ENCODE measurements at places on chromosomes 7 and 10.

- no peak for DNase-seq
These were observed 64.2 kb upstream of the DKK1 start for GRCh38 chr10:52249850-52250395.

- no peak for DNase-seq
These were observed 123.7 kb downstream of the CUL2 start for GRCh38 chr10:34966451-34966850.

DNA sequence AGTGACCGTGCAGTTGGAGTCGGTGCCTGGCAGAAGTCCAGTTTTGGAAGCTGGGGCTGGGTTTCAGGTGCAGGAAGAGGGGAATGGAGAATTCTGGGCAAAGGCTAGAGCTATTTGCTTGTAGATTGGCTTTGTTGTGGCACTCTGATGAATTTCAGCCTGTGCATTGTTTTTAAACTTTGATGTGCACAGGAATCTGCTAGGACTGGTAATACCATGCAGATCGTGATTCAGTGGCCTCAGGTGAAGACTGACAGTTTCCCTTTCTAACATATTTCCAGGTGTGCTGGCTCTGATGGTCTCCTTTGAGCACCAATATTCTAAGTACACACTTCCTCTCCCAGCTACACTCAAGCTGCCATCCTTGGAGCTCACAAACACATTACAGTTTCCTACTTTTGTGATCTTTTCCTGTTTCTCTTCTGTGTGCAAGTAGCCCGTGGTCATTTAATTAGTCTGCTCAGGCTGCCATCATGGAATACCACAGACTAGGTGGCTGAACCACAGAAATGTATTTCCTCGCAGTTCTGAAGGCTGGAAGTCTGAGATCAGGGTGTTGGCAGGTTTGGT is 55.6 kb downstream of the NOC3L start:
- DNase-seq = no peak

GRCh38 chr10:79295563-79295962 is 51.7 kb upstream of the PPIF start:
- DNase-seq = no peak

- no peak for DNase-seq
These were observed 337.6 kb upstream of the SEMA3A start for GRCh38 chr7:84532196-84532595.

DNA sequence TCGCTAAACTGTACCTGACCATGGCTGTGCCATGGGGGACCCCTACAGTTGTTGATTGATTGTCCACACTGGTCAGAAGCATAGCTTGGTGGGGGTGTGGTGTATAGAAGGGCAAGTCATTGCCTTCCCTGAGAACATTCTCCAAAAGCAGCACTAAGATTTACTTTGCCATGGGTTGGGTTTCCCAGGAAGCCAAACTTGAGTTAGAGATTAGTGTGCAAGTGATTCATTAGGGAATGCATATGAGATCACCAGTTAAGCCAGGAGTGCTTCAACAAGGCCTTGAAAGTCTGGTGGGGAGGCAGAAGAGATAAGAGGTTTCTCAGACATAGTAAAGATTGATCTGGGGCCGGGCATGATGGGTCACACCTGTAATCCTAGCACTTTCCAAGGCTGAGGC is 21.4 kb upstream of the TPST1 start:
- DNase-seq = no peak

DNA sequence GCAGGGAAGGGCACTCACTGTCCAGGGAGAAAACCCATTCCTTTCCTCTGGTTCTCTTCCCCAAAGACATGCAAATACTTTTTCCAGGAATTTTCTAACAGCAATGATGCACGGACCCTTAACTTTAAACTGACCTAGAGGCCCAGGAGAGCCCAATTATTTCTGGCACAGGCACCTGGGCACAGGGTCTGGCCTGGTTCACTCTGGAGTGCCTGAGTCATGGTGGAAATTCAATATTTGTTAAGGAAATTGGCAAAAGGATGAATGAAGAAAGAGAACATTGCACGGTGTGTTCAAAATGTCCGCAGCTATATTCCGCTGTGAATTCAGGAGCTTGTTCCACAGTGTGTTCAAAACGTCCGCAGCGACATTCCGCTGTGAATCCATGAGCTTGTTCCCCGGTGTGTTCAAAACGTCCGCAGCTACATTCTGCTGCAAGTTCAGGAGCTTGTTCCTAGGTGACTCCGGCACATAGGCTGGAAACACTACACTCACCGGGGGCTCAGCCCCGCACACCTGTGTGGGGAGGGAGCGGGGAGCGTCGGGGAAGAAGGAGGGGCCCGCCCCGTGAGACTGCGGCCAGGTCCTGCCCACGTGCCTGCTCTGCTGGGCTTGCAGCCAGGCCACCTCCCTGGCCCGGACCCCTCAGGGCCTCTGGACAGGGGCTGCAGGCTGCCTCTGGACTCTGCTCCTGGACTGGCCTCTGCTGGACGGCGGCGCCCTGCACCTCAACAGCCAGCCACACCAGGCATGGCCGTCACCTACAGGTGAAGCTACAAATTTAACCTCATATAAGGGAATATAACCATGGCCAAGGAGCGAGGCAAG is 72.0 kb upstream of the FAM20C start:
- DNase-seq = no peak

DNA sequence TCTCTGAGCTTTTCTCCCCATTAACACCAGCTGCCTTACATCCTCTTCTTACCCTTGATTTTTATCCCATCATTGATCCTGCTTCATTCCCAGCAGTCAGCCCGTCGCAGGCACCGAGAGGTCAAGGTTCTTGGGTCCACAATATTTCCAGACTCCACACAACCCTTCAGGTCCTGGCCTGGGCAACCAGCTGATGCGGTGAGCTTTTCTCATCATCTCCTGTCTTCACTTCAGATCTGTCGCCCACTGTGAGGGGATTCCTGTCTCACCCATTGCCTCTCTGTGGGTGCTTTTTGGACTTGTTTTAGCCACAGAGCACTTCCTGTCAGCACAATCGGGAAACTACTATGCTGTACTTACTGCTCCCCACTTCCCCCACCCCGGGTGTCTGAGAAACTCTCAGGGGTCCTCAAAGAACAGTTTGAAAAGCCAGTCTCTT is 8.4 kb upstream of the PVRIG start:
- no peak for DNase-seq

GRCh38 chr10:22837771-22838170 is 90.1 kb upstream of the ARMC3 start:
- DNase-seq = no peak

- DNase-seq = no peak
These were observed 15.6 kb downstream of the ADAM8 start for GRCh38 chr10:133260895-133261725.

DNA sequence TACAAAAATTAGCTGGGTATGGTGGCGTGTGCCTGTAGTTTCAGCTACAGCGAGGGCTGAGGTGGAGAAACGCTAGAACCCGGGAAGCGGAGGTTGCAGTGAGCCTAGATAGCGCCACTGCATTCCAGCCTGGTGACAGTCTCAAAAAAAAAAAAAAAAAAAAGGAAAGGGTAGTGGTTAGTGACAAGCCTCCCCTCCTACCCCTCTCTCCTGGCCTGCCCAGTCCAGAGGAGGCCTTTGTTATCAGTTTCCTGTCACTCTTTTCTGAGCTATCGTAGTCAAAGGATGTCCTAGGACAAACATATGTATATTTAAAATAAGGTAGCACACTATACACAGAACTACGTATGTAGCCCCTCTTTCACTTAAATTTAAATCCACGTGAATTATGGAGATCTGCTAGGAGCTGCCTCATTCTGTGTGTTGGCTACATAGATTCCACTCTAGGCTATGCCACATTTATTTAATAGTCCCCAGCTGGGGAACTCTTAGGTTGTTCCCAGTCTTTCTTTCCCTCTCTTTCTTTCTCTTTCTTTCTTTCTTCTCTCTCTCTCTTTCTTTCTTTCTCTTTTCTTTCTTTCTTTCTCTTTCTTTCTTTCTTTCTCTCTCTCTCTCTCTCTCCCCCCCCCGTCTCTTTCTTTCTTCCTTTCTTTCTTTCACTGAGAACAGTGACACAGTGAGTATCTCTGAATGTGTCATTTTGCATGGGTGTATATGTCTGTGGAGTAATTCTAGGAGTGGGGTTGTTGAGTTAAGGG is 3.9 kb downstream of the TSPAN15 start:
- no peak for DNase-seq

DNA sequence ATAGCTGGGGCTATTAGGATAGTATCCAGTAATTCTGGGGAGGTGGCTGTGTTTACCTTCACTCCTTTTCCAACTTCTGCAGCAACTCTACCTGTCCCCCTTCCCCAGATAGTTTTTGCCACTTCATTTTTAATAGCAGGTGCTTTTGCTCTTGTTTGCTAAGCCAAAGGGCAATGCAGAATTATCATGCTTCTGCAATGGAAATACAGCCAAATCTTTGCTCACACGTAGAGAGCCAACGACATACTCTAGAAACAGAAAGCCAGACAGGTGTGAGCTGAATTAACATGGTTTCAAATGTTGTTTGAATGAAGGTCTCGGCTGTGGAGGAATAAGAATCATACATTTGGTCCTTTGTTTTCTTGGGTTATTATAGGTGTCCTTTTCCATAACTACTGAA is 14.4 kb downstream of the PLEKHS1 start:
- DNase-seq = no peak

DNA sequence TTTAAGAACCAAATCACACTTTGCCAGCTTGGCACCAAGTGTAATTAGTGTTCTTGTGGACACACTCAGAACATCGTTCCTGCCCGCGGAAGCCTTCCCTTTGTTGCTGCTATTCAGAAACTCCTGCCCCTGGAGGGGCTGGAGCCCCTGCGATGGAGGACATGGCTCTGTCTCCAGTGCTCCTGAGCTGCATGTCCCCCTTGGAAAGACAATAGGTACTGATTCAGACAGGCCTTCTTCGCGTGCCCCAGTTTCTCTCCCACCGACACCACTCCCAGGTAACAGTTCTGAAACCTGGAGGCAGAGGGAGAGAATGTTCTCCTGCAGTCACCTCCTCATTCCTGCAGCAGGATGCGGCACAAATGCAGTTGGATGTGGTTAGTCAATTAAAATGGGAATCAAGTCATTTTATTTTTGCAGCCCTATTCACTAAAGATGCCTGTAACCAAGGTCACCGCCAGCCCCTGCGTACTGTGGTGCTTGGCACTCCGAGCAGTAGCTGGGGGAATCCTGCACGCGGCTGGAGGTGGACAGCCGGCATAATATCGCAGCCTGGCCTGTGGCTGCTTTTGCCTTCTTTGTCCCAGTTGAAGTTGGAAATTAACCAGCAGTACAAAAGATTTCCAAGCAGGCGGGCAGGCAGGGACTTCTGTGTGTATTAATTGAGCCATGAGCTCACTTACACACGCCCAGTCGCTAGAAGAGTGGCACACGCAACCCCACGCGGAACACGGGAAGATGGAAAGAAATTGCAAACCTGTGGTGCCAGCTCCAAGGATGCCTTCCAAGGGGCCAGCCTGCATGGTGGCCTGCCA is 205.7 kb downstream of the EBF3 start:
- DNase-seq = no peak

- no peak for DNase-seq
These were observed 9.0 kb downstream of the LSM5 start for GRCh38 chr7:32481176-32481575.

GRCh38 chr7:37497576-37497975 is 48.9 kb upstream of the ELMO1 start:
- no peak for DNase-seq

- DNase-seq = no peak
These were observed 50.4 kb downstream of the ADD3 start for GRCh38 chr10:110058212-110058611.

- DNase-seq = no peak
These were observed 218.5 kb downstream of the PLXDC2 start for GRCh38 chr10:20034732-20035131.

- DNase-seq = no peak
These were observed 2.0 kb upstream of the MTG1 start for GRCh38 chr10:133391761-133392518.

DNA sequence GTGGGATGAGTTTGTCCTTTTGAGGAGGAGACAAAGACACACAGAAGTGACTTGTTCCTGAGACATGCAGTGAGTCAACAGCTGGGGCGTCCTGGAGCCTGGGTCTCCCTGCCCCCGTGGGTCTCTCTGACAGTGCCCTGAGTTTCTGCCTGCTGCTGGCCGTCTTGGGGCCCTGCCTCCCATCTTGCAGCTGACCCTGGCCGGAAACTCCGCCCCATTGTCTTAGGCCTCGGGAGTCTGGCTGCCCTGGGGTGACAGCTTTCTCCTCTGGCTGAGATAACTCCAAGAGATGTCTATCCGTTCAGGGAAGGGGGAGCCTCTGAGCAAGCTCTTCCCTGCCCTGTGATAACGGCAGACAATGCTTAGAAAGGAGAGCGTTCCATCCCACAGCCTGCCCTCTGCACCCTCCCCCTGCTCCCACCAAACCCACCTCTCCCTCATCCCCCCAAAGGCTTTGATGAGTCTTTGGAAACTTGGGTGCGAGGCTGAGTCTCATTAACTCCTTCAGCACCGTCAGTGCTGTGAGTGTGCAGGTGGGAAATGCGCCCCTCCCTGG is 69.5 kb upstream of the PODXL start:
- no peak for DNase-seq

DNA sequence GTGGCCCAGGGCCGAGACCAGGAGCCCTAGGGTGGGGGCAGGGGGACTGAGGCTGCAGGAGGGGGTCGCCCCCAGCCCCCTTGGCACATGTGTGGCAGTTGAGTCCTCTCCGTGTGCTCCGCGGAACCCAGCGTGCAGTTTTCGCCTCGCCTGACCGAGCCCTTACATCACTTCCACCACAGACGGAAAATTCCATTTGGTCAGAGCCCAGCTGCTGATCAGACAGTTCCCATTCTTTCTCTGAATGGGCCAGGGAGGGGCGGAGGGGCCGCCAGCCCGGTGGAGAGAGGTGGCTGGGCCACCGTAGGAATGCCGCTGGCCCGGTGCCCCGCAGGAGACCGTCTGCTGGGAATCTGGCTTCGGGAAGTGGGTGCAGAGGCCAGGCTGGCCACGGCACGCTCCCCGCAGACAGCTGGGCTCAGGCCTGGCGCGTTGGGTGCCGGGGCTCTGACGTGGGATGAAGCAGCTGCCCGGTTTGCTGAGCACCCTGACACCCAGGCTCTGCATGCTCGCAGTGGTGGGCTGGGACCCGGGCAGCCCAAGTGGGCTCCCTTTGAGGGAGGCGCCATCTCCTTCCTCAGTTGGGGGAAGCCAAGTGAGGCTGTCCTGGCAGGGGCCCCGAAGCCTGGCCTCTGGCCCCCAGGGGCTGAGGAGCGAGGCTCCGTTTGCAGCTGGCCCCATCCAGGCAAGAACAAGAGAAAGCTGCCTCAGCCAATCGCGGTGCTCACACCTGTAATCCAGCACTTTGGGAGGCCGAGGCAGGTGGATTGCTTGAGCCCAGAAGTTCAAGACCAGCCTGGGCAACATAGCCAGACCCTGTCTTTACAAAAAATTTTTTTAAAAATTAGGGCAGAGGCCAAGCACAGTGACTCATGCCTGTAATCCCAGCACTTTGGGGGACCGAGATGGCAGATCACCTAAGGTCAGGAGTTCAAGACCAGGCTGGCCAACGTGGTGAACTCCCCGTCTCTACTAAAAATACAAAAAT is 9.9 kb downstream of the TTYH3 start:
- DNase-seq = no peak

DNA sequence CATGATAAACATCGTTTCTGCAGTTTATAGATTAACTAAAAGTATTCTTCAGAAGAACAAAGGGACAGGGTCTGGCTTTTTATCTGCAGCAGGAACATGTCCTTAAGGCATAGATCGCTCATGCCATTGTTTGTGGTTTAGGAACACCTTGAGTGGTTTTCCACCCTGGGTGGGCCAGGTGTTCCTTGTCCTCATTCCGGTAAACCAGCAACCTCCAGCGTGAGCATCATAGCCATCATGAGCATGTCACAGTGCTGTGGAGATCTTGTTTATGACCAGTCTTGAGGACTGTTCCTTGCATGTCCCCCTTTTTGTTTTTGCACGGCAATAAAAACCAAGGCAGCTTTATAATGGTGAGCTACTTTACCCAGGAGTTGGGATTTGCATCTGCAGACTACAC is 33.9 kb downstream of the STOX1 start:
- no peak for DNase-seq

All from stimulated activated CD4-positive, alpha-beta T cell treated with anti-CD3 and anti-CD28 coated beads, Interleukin-1b, Interleukin-23, amount 100 ng/mL, for 1 hour (primary cell).